ENCODE measurements at places on chromosomes 7 and 10.

DNA sequence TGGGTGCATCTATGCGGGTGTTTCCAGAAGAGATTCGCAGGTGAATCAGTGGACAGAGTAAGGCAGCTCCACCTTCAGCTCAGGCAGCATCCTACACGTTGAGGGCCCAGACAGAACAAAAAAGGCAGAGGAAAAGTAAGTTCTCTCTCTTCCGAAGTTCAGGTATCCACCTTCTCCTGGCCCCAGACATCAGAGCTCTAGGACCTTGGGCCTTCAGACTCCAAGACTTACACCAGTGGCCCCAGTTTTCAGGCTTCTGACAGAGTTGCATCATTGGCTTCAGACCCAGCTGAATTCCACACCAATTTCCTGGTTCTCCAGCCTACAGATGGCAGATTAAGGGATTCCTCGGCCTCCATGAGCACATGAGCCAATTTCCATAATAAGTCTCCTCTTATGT, 102.2 kb upstream of the GPR26 start:
- no peak for DNase-seq

GRCh38 chr7:20696803-20697333, 81.4 kb downstream of the ABCB5 start:
- DNase-seq: no peak

DNA sequence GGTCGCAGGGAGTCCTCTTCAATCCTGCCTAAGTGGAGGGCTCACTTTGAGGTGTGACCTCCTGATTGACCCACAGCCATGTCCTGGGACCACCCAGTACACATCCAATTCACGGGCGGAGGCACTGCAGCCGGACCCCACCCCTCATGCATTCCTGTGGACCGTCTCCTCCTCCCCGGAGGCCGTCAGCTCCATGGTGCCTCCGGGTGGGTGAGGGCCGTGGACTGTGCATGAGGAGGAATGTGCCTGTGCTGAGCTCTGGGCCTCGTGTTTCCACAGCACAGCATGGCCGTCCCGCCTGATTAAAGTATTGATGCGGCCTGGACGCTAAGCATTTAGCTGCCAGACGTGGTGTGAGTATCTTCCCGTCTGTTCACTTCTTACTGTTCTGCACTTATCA, 52.8 kb downstream of the CFAP46 start:
- DNase-seq: no peak

- DNase-seq: no peak
These were observed 15.6 kb downstream of the MBL2 start for GRCh38 chr10:52756966-52757365.

DNA sequence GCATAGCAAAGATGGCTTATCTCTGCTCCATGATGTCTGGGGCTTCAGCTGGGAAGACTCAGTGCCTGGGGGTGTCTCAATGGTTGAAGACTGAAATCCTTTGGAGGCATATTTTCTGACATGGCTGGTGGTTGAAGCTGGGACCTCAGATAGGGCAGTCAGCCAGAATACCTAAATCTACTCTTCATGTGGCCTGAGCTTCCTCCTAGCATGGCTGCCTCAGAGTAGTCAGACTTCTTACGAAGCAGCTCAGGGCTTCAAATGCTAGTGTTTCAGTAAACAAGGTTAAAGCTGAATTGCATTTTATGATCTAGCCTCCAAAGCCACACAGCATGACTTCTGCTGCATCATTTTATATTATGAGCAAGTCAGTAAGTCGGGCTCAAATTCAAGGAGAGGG, 2.6 kb upstream of the BRAF start:
- DNase-seq: no peak

GRCh38 chr10:62268027-62268398, 631 bp downstream of the RTKN2 start:
- no peak for DNase-seq

DNA sequence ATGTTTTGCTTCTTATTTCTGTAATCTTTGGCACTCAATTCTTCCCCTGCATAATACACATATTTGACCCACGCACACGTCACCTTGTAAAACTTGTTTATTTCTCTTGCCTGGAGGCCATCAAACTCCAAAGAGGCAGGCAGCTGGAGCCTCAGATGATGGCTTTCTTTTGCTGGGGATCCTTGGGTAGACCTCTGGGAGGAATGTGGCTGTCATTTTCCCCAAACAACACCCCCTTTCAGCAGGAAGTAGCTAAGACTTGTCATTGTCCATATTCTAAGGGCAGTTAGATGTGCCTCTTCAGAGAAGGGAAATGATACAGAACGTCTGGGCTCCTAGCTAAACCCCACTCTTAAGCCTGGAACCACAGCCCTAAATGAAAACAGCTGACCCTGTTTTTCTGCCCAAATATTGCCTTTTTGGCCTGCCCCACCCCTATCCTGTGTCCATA, 111.3 kb downstream of the ITGB8 start:
- no peak for DNase-seq

DNA sequence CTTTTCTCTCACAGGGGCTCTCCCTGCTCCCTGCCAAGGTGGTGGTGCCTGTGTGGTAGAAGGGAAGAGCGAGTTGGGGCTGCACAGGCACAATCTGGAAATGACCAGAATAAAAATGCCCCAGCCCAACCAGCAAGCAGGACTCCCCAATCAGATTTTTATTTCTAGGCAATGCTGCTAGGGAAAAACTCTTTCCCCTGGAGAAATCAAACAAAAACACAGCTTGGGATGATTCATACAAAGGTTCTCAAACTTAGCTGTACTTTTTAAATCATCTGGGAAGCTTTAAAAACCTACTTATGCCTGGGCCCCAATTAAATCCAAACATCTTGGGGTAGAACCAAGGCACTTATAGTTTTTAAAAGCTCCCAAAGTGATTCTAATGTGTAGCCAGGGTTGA, 243.2 kb downstream of the HTR7 start:
- DNase-seq: no peak

GRCh38 chr10:45063591-45064231, 63.0 kb downstream of the ZNF22 start:
- DNase-seq: no peak

GRCh38 chr7:107945332-107945731, 54.3 kb downstream of the DLD start:
- DNase-seq: no peak

GRCh38 chr10:61640856-61641255, 21.9 kb upstream of the CABCOCO1 start:
- DNase-seq: no peak

Measured in stimulated activated CD8-positive, alpha-beta memory T cell treated with anti-CD3 and anti-CD28 coated beads, Interleukin-15, amount 100 ng/mL, for 48 hours (primary cell).